Fibroblast of upper back skin (primary cell): ENCODE measurements at places on chromosomes 11 and 22.
A peak's percentile ranks its signal among the peaks of the same experiment; 100 is the strongest.

- DNase-seq: peak; percentile 52
These were observed at the start of gene CD151 for GRCh38 chr11:832529-833113. CD151 (plus strand) TSS chr11:832952; CDS start chr11:836070, 3,118 bp downstream.

GRCh38 chr11:74725701-74726100, 5.5 kb downstream of the CHRDL2 start:
- no peak for DNase-seq

GRCh38 chr22:40637183-40638150, 948 bp upstream of the MRTFA start:
- DNase-seq: no peak

DNA sequence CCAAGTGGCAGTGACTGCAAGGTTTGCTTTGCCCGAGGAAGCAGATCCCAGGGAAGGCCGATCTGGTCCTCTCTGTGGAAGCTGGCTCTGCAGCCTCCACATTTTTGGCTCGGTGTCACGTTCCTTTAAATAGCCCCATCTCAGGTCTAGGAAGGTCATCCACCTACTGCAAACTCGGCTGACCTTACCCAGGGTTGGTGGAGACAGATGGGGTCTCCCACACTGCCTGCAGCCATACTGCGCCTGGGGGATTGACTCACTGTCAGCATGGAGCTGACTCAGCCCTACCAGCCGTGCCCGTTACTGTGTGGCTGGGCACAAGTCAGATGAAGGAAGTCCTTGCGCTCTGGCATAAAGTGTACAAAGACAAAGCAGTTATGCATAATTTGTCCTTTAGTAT, 16.9 kb downstream of the CDPF1 start:
- peak; percentile 6 for DNase-seq

- DNase-seq: no peak
These were observed 42.8 kb downstream of the RPS6KA4 start for GRCh38 chr11:64401775-64402174.

- DNase-seq: peak; percentile 87
These were observed 229.3 kb downstream of the CASP12 start for GRCh38 chr11:104668797-104669463.

DNA sequence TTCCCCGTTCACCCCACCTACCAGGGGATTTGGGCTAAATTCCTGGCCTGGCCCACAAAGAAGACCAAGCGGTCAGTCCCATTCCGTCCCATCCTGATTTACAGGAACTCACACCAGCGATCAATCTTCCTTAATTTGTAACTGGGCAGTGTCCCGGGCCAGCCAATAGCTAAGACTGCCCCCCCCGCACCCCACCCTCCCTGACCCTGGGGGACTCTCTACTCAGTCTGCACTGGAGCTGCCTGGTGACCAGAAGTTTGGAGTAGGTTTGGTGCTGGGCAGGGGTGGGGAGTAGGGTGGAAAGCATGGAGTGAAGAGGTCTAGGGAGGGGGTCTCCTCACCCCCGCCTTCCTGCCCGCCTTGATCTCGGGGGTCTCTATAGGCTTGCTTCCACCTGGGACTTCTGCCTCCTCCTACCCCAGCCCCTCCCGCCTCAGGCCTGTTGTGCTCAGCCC, at the start of gene SERPING1:
TSS of gene SERPING1 (plus strand) at position 225 of the 455 bp plus-strand sequence. CDS start 586 bp downstream, outside the sequence.
- no peak for DNase-seq

GRCh38 chr11:13972043-13972910, 9.8 kb downstream of the SPON1 start:
- peak; percentile 41 for DNase-seq

GRCh38 chr11:70567680-70568034, 169.3 kb downstream of the CTTN start:
- no peak for DNase-seq

GRCh38 chr22:46089426-46090035, 60.8 kb upstream of the PPARA start:
- DNase-seq: no peak

DNA sequence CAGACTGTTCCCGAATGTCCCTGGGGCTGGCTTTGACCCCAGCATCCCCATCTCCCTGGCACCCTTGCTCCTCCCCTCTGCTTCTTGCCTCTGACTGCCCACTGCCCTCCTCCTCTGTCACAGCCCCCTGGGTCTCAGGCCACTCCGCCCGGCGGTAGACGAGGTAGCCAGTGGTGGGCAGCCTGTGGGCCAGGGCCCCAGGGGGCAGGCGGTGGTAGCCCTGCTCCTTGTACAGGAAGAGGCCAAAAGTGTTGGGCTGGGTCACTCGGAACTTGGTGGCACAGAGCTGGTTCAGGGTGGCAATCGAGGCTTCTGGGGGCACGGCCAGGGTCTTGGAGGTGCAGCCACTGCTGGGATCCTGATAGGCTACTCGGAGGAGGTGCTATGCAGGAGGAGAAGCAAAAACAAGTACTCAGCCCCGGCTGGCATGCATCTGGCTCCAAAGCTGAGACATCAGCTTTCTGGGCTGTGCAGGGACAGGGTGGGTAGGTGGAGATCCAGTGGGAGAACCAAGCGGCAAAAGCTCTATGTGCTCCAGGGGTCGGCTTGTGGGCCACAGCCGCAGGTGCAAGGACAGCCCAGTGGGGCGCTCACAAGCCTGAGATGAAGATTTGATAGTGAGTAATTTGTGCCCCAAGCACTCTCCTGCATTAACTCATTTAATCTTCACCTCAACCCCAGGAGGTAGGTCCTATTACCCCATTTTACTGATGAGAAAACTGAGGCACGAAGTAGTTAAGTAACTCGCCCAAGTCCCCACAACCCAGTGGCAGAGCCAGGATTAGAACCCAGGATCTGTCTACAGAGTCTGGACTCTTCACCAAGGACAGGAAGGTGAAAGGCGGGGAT, 3.6 kb downstream of the RIN1 start:
- no peak for DNase-seq
